ENCODE measurements at places on chromosomes 7 and 10.

- ATAC-seq, result no peak
Measured at GRCh38 chr7:12119620-12120303, 91.3 kb upstream of the TMEM106B start.

- ATAC-seq, result no peak
Measured at GRCh38 chr10:43236176-43236850, 30.6 kb downstream of the RASGEF1A start.

GRCh38 chr7:157480371-157481050 is 143.7 kb downstream of the DNAJB6 start:
- ATAC-seq, result no peak

DNA sequence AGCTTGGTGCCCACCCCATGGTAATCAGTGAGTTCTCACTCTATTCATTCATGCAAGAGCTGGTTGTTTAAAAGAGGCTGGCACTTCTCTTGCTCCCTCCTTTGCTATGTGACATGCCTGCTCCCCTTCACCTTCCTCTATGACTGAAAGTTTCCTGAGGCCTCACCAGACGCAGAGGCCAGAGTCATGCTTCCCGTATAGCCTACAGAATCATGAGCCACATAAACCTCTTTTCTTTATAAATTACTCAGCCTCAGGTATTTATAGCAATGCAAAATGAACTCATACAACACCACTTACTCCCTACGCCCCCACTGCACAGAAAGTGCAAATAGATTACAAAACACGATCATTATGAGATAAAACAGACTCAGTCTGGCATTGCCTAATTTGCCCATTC is 39.0 kb downstream of the SEC61G start:
- ATAC-seq, result no peak

DNA sequence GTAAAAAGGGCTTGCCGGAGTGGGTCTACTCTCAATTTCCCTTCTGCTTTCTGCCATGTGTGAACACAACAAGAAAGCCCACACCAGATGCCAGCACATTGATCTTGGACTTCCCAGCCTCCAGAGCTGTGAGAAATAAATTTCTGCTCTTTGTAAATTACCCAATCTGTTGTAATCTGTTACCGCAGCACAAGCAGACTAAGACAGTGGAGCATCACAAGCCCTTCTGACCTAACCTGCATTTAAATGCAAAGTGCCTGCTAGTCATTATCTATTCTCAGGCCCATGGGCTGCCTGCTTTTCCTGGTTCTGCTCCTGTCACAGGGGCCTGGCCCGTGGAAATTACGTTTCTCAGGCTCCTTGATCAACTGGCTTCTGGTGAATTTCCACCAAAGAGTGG is 199.3 kb upstream of the AUTS2 start:
- ATAC-seq, result peak; percentile 81

DNA sequence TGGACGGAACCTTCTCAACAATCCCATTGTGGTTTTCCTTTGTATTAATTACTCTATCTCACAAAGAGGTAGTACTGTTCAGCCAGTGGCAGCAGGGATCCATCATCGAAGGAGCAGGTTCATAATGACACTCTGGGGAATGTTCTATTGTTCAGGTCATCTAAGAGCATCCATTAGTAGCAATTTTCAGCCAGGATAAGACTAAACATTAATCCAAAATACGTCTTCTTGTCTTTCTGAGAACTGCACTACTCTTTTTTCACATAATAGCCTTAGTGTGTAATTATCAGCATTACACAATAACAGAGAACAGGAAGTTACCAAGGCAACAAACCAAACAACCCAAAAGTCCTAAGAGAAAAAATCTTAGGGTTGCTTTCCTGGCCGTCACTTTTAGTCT is 259.5 kb upstream of the VWC2 start:
- ATAC-seq, result no peak

GRCh38 chr10:11411926-11412545 is 199.4 kb downstream of the USP6NL start:
- no peak for ATAC-seq

- ATAC-seq, result no peak
Measured at GRCh38 chr10:5663692-5664427, 2.5 kb downstream of the ASB13 start.

- no peak for ATAC-seq
Measured at GRCh38 chr10:95404864-95405263, 114.1 kb upstream of the PDLIM1 start.

DNA sequence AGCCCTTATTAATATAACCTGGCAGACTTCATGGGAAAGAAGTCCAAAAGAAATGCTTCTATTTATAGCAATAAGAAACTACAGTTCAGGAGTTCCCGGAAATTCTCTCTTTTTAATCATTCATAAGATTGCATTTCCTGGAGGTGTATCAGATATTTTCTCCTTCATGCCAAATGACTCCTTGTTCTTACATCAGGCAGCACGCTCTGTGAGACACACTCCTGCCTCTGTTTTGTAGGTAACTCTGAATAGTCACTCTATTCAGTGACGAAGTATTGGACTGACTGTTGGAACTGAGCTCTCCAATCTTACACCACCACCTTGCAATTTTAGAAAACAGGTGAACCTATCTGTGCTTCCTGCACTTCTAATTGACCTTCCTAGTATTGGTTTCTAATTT is 78.7 kb upstream of the MSRB2 start:
- ATAC-seq, result no peak

DNA sequence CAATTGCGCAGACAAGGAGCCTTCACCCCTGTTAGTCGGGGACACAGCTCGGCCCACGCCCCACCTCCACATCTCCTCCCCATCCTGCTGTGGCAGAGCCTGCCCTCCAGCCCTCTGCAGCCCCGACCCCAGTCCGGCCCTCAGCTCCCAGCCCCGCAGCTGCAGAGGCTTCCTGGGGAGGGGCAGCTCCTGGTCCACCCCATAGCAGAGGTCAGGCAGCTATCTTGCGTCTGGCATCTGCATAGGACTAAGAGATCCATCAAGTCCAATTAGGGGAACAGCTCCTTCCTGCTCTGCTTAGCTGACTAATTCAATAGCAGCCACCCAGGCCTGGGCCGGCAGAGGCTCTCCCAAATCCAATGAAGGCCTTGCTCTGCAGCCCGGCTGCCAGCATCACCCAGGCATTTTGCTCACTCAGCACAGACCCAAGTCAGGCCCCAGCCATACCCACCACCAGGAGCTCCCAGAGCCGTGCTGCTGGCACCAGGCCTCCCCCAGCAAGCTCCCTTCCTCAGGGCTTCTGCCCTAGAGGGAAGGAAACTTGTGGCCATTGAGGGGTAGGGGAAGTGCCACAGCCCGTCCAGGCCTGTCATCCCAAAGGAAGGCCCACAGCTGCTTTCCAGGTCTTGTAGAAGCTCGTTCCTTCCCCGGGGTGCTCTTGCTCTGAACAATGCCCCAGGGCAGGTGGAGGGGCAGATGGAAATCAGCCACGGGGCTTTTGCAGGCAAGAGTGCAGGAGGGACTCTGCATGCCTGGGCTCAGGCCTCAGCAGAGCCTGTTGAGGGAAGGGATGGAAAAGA is 106.2 kb upstream of the RET start:
- ATAC-seq, result no peak

Measured in motor neuron (in vitro differentiated cells).